ENCODE measurements at places on chromosomes 5 and 9.

DNA sequence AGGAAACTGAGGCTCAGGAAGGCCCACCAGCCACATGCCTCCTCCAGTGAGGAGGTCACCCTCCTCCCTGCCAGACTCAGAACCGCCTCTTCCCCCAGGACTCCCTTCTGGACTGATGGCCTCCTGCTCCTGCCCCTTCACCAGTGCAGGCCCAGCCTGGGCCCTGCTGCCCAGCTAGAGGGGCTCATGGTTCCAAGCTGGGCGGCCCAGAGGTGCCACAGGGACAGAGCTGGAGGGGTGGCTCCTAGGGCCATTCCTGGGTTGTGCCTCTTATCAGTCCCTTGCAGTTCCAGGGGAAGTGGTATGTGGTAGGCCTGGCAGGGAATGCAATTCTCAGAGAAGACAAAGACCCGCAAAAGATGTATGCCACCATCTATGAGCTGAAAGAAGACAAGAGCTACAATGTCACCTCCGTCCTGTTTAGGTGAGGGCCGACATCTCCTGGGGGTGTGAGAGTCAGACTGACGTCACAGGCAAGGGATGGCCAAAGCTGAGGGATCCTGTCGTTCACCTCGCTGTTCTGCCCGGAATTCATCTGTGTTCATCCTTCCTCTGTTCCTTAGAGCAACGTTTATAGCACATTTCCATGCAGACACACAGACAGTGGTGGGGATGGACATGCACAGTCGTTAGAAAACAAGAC is 819 bp downstream of the LCN2 start:
- DNase-seq, result no peak

DNA sequence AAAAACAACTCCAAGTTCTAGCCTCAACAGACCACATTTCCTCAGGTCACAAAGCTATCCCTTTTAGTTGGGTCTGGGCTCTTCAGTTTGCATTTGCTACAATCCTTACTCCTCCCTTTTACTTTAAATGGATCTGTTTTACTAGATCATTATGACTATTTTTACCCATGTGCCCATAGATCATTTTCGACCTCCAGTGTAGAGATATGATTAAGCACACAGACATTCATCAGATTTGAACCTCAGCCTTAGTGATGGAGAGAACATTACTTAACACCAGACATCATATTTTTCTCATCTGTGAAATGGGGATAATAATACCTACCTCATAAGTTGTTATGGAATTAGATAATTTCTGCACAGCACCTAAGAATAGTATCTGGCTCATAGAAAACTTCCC is 141.9 kb downstream of the NPR3 start:
- DNase-seq, result no peak

DNA sequence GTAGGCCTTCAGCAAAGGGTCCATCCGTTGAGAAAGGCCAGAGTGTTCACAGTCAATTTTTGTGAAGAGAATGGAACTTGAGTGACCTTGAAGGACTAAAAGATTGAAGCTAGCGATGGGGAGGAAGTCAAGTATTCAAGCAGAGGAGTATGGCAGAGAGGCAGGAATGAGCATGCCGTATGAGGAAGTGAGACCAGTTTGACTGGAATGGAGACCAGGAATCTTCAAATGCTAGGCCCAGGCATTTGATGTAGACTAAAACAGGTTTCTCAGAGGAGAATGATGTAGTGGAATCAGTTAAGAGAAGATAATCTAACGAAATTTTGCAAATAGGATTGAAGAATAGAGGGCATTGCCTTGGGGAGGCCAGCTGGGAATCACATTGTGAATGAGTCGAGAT is 90.4 kb upstream of the SEMA6A start:
- no peak for DNase-seq

DNA sequence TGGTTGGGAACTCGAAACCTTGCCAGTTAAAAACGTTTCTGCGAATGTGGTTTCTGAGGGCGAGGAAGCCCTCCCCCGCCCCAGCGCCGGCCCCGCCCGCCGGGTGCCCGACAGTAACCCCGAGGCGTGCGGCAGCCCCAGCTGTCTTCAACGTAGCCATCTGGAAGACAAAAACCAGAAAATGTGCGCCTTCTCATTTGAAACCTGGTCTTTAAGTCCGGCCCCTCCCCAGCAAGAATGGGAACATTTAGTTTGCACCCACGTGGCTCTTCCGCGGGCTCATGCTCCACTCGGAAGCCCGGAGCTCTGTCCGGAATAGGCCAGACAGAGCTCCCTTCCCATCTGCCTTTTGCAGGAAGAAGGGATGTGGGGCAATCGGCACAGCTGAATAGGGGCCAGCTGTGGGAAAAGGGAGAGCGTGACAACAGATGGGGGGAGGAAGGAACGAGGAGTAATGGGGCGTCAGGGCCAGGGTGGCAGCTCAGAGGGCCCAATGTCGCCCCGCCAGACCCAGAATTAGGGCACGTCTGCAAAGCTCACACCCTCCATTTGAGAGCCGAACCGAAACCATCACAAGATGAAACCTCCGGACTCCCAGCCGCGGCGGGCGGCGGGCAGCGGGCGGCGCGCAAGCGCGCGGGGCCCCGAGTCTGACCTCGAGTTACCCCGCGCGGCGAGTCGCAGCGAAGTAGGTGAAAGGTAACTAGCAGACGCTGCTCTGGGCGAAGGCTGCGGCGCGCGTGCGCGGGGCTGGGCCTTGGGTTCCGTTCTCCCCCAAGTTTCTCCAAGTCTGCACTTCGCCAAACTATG is 63.4 kb upstream of the ABCA1 start:
- DNase-seq, result peak; percentile 88

DNA sequence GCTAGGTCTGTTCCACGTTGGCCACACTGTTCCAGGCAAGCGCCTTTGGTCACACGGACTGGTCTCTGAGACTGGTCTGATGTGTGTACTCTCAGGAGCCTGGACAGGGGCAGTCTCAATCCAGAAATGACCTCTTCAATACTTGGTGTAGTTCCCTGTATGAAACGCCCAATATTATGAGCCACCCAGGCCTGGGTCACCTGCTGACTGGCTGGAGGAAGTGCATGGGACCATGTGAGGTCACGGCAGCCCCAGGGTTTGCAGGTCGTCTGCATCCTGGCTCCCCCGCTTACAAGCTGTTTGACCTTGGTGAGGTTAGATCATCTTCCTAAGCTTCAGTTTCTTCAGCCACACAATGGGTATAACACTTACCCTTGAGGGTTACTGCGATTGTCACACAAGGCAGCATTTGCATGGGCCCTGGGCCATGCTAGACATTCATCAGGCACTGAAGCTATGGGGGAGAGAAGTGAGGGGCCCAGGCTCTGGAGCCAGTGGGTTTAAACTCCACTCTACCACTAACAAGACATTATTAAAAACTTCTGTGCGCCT is 5.2 kb upstream of the GRHPR start:
- DNase-seq, result no peak

DNA sequence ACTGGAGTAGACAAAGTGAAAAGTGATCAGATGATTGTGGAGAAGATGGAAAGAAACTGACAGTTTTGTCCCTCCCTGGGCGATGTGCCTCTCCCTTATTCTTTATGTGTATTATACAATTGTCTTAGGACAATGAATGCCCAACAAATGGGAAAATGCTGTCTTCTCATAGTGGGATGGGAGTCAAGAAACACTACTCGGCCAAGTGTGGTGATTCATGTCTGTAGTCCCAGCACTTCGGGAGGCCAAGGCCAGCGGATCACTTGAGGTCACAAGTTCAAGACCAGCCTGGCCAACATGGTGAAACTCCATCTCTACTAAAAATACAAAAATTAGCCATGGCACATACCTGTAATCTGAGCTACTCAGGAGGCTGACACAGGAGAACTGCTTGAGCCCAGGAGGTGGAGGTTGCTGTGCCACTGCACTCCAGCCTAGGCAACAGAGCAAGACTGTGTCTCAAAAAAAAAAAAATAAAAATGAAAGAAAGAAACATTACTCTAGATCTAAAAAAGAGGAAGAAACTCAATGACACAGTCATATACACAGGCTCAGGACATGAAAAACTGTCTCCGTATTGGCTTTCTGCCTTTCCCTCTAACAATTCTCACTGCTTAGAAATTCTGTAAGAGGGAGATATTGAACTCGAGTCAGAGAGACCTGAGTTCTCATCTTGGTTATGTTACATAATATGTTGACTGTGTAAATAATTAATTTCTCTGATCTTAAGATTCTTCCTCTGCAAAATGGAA is 67.9 kb upstream of the TARS1 start:
- DNase-seq, result no peak

GRCh38 chr9:75975071-75975470 is 84.6 kb downstream of the PCSK5 start:
- no peak for DNase-seq

DNA sequence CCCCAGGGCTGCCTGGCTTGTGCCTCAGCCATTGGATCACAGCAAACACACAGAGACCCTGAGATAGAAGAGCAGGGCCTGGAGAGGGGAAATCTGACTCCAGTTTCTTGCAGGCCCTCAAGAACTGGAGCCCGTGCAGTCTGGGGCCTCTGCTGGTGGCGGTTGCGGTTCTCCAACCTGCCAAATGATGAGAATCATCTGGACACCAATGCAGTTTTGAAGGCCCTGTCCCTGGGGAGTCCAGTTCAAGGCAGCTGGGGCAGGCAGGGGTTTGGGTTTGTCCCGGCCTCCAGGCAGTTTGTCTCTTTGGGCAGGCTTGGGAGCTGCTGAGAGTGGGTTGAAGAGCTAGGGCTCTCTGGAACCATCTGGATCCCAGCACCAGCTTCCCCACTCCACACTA is 7.4 kb downstream of the NKX2-5 start:
- DNase-seq, result no peak

DNA sequence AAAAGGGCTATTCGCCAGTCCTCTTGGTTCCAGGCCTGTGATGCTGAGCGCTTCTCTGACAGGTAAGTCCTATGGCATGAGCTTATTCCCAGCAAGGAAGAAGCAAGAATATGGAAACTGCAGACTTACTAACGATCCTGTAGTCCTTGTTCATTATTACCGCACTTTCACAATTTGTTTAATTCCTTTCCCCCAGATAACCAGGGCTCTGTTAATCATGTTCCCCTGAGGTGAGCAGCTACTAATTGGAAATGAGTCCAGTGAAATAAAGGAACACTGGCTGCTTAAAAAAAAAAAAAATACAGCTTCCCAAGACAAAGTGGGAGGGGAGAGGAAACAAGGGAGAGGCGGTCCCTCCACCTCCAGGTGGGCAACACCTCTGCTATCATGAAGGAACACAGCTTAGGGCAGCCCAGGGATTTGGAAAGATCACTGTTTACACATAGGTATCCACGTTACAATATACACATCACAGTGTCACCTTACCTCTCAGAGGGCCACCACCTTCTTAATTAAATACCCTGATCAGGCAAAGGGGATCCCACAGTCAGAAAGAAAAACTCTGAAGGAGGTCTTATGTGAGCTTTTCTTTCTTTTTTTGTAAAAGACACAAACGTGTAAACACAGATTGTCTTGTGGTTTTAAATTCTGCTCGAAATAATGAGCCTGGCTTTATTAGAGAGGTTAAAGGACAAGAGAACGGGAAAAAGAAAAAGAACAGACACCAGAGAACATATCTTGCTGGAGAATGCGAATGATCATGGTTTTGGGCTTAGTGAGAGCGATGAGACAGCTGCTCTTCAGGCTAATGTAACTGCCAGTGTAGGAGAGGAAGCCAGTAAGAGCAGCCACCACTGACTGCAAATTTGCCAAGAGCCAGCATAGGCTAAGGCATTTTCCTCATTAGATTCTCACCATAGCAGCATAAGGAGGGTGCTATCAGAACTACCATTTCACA is 258.6 kb downstream of the CRB2 start:
- no peak for DNase-seq

GRCh38 chr5:127210042-127210441 is 80.6 kb upstream of the MEGF10 start:
- DNase-seq, result no peak

- peak; percentile 68 for DNase-seq
These were observed 3.9 kb downstream of the CSNK1G3 start for GRCh38 chr5:123515904-123516303.

DNA sequence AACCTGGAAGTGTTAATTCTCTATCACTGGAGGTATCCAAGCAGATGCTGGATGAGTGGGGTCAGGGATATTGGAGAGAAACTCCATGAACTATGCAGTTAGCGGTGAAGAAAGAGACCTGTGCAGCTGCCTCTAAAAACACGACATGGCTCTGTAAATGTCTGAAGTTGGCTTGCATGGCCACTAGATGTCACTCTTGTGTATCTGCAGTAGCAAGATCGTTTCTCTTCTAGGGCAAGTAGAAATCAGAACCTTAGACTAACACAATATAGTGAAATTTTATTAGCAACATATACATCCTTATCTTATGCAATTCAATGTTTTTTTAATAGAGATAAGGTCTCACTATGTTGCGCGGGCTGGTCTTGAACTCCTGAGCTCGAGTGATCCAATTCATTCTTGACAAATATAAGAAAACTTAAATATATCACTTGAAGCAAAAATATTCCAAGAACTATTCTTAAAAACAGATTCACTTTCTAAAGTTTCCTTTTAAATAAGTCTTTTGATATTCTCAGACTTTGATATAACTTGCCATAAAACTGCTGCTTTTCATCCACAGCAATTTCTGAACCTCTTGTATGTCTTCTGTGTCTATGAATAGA is 2.9 kb downstream of the OR2S2 start:
- peak; percentile 73 for DNase-seq

- DNase-seq, result no peak
These were observed 817.5 kb downstream of the EFNA5 start for GRCh38 chr5:106853266-106853665.

DNA sequence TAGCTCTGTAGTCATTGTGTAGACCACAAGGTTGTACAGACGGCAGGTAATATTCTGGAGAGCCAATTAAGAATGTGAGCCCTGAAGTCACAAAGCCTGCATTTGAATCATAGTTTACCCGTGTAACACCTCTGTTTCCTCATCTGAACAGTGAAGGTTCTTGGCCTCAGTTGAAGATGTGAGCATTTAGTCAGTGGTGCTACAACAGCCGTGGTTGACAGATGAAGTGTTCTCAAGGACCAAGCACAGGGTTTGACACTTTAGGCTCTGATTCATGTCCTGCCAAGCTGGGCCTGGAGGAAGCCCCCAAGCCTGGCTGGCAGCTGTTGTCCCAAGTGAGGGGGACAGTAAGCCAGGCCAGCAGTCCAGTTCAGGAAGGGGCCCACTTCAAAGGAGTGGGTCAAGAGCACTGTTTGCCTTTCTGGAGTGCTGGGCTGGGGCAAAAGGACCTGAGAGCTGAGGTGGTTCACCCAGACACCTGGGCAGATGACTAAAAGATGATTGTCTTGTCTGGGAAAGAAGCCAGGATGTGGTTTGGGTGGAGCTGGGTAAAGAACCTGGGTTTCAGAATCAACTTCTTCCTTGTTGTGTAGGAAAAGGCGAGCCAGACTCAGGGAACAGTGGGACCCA is 20.7 kb downstream of the FAXDC2 start:
- peak; percentile 34 for DNase-seq

- DNase-seq, result no peak
These were observed 538 bp downstream of the PRRT1B start for GRCh38 chr9:131545786-131546335.

All from CD4-positive, alpha-beta T cell treated with Interleukin-21 for 1 hour (primary cell).